Progenitor cell of endocrine pancreas (in vitro differentiated cells): ENCODE measurements at places on chromosomes 5 and 9.

- H3K27me3 ChIP-seq: no peaks in the 10 kb centered on the region
- H3K27ac ChIP-seq: no peak overlapping the region
- no peak overlapping the region for H3K4me3 ChIP-seq
- peaks cover 13% of the 10 kb centered on the region for H3K36me3 ChIP-seq
Measured at GRCh38 chr5:914174-914573, 21.5 kb downstream of the TRIP13 start.

DNA sequence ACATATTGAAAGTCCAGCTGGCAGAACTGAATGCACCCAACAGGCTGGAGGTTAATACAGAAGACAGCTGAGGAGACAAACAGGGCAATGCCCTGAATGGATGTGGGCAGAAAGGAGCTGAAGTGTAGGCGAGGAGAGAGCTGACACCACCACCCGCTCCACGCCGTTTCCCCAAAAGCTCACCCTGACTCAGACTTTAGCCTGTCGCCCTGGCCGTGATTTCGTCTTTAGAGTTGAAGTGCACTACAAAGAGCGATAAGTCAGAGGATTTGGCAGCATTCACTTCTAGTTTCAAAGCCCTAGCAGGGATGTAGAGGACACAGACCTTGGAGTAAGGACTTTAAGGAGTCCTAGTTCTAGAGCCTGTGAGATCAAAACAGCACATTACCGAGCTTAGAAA lies 2.2 kb upstream of the ERAP1 start:
- H3K27me3 ChIP-seq: peaks cover 4% of the 10 kb centered on the region
- no peak for DNase-seq
- H3K4me1 ChIP-seq: peaks cover 11% of the 10 kb centered on the region
- no peak overlapping the region for H3K27ac ChIP-seq
- no peaks in the 10 kb centered on the region for H3K36me3 ChIP-seq

- no peaks in the 10 kb centered on the region for H3K36me3 ChIP-seq
- no peak overlapping the region for H3K4me3 ChIP-seq
- no peak overlapping the region for H3K27ac ChIP-seq
- peaks cover 37% of the 10 kb centered on the region for H3K27me3 ChIP-seq
- no peak for DNase-seq
Measured at GRCh38 chr5:33937707-33938506, 1.7 kb downstream of the RXFP3 start.

- peak overlapping the region; percentile 30 for H3K27ac ChIP-seq
- peak; percentile 33 for DNase-seq
- peaks cover 6% of the 10 kb centered on the region for H3K4me1 ChIP-seq
- H3K4me3 ChIP-seq: peak overlapping the region; percentile 68
- H3K27me3 ChIP-seq: peaks cover 70% of the 10 kb centered on the region
Measured at GRCh38 chr5:95620870-95621838, 1.3 kb downstream of the GPR150 start.

GRCh38 chr5:123119334-123119986 lies 30.4 kb downstream of the PRDM6 start:
- peaks cover 3% of the 10 kb centered on the region for H3K36me3 ChIP-seq
- DNase-seq: no peak

DNA sequence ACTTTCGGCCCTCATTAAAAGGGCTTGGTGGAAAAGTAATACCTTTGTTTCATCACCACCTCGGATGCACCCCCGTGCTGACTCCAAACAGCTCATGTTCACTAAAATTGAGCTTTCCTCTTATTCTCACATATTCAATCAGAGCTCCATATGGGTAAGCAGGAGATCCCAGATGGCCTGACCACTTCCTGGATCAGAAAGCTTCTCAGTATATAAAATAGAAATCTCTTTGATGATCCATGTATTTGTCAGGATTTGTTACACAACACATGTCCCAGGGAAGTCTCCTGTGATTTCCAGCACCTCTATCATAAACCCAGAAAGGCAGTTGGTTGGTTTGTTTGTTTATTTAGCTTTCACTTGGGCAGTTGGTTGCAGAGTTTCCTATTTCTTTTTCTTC lies 402.0 kb downstream of the MLLT3 start:
- DNase-seq: no peak
- H3K27ac ChIP-seq: no peak overlapping the region
- no peaks in the 10 kb centered on the region for H3K4me1 ChIP-seq
- H3K27me3 ChIP-seq: no peaks in the 10 kb centered on the region
- H3K4me3 ChIP-seq: no peak overlapping the region
